A172 (cell line): ENCODE measurements at places on chromosomes 6 and 20. TPM values are rescaled to one million over a fixed set of nuclear protein-coding genes. Genes with fewer than 3 reads are reported as not detected.

DNA sequence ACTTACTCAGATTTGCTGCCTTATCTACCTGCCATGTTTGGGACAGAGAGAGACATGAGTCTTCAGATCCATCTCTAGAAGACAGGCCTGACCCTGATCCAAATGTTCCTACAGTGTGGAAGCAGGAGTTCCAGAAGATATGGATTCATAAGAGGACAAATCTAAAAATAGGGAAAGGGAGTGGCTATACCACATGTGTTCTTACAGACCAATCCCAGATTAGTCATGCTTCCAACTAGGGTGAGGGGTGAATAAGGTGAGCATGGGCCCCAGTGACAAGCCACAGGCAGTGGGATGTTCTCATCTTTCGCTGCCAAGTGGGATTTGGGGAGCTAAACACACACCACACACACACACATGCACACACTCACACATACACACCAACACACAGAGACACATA lies 670.7 kb upstream of the CITED2 start:
- DNase-seq = peak; percentile 23

GRCh38 chr6:149254253-149254652 lies 63.3 kb upstream of the TAB2 start:
- no peak for DNase-seq

DNA sequence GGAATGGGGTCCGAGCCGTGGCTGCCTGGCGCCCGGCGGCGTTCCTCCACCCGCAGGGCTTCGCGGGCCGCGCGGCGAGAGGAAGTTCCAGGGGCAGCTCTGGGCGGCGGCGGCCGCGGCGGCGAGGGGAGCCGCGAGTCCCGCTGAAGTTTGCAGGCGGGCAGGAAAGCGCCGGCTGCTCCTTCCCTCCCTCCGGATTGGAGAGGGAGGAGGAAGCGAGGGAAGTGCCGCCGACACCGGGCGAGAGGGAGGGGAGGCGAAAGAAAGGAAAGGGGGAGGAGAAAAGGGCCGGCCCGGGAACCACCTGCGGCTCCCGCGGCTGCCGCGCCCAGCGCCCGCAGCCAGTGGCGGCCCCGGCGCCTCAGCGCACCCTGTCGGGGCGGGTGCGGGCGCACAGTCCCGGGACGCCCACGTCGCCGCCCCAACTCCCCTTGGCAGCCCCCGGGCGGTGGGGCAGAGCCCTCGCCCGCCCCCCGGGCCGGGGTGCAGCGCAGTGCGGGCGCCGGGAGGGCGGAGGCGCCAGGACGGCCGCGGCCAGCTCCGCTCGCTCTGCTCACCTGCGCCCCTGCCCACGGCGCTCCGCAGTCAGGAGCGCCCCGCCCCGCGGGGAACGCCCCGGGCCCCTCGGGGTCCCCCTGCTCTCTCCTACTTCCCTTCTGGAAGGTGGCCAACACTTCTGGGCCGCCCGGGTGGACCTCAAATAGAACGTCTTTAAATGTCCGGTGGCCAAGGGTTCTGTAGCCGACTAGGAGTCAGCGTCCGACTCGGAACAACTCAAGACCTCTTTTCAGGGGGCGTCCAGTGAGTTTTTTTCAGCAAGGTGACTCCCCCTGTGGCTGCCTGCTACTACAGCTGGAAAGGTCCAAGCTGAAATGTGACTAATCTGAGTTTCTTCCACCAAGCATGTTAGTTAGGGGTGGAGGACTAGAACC lies 80.3 kb upstream of the CCDC28A start:
- peak; percentile 54 for DNase-seq

GRCh38 chr6:138785079-138785478 lies 10.8 kb upstream of the ECT2L start:
- DNase-seq = no peak

DNA sequence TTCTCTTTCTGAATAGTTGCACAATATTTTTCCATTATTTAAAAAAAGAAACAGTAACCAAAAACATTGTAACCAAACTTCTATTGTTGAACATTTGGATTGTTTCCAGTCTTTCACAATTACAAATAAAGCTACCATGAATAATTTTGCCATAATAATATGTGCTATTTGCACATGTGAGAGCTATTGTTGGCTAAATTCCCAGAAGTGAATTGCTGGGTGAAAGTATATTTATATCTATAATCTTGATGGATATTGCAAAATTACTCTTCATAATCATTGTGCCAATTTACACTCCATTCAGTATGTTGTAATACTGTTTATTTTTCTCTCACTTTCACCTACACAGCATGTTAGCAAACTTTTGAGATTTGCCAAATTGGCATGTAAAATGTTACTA lies 36.6 kb upstream of the SLC22A16 start:
- DNase-seq = no peak

IBTK gene
- 31.0 and 34.0 TPM in 2 replicates for total RNA-seq

SGK2 gene
- not detected in 2 replicates for total RNA-seq

SIRPD gene
- total RNA-seq = not detected in 2 replicates

RCAN2 gene
- 0.22 TPM in 1 of 2 replicates, not detected in the other for total RNA-seq
